Motor neuron (in vitro differentiated cells): ENCODE measurements at places on chromosomes 3 and 15.

DNA sequence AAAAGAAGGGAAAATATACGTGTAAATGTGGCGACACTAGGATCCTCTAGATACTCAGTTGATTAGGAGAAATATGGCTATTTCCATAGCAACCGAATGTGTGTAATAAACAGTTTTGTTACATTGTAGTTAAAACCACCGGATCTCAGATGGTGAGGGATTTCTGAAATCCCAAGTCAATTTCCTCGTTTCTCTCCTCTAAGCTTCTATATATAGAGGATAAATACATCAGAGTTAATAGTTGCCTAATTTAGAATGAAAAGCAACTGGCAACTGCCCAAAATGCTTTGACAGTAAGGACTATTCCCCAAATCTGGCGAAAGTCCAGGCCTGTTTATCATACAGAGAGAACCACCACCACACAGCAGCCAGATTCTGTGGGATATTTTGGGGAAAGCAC is 112.6 kb downstream of the GABRB3 start:
- no peak for ATAC-seq

DNA sequence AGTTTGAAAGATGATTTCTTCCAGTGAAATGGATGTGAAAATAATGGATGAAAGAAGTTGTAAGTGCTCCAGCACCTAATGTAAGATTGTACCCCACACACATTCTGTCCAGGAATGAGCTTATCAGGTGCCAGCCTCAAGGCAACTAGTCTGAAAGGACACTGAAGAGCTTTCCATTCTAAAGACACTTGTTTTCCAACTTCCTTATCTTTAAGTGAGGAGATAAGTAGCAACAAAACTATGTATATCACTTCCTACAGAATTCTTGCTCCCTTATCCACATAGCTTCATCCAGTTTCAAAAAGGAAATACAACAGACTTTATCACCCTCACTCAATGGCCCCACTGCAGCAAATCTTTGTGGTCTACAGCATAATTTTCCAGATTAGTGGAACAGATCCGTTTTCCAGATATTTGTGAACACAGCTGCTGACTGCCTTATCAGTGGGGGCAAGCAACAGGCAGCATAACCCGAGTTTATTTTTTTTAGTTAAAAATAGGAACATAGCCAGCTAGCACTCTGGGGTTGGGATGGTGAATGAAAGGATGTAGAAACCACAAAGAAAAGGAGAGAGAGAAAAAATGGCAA is 60.6 kb downstream of the CD200R1L start:
- no peak for ATAC-seq

GRCh38 chr3:178750639-178751300 is 214.5 kb downstream of the KCNMB2 start:
- no peak for ATAC-seq

DNA sequence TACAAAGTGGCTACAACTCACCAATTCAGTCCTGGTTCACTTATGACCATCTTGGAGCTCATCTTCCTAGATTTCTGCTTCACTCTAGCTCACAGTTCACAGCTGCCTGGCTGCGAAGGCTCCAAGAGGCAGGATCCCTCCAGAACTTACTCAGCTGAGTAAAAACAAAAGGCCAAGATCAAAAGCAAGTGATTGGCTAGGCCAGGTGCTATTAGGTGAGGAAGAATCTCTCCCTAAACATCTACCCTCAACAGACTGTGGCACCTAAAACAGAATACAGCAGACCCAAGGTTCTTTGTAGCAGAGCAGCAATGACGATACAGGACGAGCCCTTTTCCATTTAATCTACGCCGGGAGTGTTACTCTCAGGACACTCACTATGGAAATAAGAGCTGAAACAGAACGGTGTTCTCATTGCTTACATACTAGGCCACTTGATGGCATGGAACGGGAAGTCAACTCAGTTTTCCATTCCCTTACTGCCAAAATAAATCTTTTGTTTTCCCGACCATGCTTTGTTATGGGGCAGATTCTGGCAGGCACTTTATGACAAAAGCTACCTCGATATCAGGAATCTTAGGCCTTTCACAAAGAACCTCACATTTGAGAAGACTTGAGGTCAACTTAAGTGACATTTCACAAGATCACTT is 901 bp downstream of the ICE2 start:
- ATAC-seq = peak; percentile 6

- no peak for ATAC-seq
These were observed 54.6 kb downstream of the MCCC1 start for GRCh38 chr3:183044547-183045229.

GRCh38 chr3:140974900-140975299 is 33.3 kb downstream of the SLC25A36 start:
- no peak for ATAC-seq

DNA sequence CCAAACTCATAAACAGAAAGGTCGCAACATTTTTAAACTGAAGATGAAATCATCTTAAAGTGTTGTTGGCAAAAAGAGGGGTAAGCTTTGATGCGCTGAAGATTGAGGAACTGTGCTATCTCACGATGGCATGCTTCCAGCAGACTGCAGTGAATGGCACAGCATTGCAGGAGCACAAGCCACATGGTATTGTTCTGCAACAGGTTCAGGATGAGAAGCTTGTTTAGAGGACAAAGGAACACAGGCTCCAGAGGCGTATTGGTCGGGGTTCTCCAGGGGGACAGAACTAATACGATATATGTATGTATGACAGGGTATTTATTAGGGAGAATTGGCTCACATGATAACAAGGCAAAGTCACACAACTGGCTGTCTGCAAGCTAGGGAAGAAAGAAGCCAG is 13.8 kb upstream of the PLD1 start:
- ATAC-seq = no peak

- no peak for ATAC-seq
These were observed 84.1 kb upstream of the KLHL25 start for GRCh38 chr15:85878828-85879225.

- no peak for ATAC-seq
These were observed 4.6 kb downstream of the ITGA11 start for GRCh38 chr15:68427366-68427765.

GRCh38 chr3:177904621-177905020 is 631.6 kb upstream of the KCNMB2 start:
- no peak for ATAC-seq

- no peak for ATAC-seq
These were observed 35.4 kb downstream of the LARP6 start for GRCh38 chr15:70818580-70818979.

- peak; percentile 67 for ATAC-seq
These were observed at the start of gene IGF2BP2 for GRCh38 chr3:185825006-185825638. TSS of gene IGF2BP2 (minus strand) at chr3:185825042. CDS start at chr3:185824960, 82 bp downstream.

GRCh38 chr15:89127054-89127702 is 38.9 kb downstream of the ABHD2 start:
- ATAC-seq = no peak

DNA sequence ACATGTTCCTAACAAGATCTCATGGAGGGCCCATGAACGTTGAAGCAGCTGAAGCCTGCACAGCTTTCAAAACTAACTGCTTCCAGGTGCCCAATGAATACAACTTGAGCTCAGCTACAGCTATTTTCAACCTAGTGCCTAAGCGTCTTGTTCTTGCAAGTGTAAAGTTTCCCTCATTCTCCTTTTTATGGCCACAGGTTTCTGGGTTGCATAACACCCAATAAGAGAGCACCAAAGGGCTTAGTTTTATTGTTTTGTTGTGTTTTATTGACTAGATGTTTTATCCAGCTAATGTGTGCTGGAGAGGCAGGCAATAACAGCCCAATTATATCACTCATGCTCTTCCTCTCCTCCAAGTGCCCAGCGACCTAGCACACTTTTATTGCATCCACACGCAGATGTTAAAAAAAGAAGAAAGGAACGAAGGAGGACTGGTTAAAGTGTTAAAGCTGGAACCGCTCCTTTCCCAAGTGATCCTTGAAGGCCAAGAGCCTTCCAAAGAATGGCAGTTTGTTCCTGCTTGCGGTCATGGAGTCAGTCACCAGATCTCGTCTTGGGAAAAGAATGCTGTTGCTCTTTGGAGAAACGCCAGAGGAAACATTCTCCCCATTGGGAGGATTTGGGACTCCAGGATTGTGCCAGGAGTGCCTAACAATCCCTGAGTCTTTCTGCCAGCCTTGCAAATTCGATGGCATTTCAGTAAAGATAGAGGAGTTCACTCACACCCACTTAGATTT is 156.9 kb downstream of the MEX3B start:
- ATAC-seq = no peak

DNA sequence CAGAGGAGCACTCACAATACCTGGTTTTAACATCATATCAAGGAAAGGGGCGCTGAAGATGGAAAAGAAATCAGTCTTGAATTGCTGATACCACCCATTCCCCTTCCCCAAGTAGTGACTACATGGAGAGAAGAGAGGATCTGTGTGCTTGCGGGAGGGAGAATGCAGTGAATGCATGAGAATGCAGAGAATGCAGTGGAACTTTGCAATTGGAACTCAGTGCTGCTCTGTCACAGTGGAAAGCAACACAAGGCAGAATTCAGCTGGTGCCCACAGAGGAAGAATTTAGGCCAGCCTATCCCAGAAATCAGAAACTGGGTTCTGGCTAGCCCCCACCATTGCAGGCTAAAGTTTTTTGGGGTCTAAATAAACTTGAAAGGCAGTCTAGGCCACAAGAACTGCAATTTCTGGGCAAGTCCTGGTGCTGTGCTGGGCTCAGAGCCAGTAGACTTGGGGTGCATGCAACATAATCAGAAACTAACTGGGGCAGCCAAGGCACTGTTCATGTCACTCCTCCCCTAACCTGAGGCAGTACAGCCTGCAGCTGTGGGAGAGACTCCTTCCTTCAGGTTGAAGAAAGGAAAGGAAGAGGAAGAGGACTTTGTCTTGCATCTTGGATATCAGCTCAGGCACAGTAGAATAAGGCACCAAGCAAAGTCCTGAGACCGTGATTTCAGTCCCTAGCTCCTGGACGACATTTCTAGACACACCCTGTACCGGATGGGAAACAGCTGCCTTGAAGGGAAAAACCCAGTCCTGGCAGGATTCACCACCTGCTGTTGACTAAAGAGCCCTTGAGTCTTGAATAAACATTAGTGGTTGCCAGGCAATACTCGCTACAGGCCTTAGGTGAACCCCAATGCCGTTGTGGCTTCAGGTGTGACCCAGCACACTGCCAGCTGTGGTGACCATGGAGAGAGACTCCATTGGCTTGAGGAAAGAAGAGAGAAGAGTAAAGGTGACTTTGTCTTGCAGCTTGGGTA is 329.3 kb downstream of the TBL1XR1 start:
- peak; percentile 82 for ATAC-seq
